ENCODE measurements at places on chromosomes 2 and 18. TPM values are rescaled to one million over a fixed set of nuclear protein-coding genes. Genes with fewer than 3 reads are reported as not detected.
A peak's percentile ranks its signal among the peaks of the same experiment; 100 is the strongest.

GRCh38 chr2:38284971-38285370 is 92.1 kb downstream of the ATL2 start:
- DNase-seq: no peak

DNA sequence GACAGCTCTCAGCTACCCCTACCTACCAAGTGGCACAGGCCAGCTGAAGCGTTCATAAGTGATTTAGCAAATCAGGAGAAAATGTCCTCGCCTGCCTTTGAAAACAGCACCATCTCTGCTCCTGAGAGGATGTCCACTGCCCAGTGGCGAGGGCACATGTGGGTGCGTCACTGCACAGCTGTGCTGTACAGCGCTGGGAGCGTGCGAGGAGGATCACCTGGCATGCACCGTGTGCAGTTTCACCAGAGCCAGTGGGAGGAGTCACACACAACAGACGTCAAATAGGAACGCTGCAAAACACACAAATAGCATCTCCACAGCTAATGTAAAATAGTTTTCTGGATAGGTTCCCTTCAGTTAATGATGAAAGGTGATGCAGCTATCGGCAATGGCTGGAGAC is 154.1 kb downstream of the HDAC4 start:
- no peak for DNase-seq

DNA sequence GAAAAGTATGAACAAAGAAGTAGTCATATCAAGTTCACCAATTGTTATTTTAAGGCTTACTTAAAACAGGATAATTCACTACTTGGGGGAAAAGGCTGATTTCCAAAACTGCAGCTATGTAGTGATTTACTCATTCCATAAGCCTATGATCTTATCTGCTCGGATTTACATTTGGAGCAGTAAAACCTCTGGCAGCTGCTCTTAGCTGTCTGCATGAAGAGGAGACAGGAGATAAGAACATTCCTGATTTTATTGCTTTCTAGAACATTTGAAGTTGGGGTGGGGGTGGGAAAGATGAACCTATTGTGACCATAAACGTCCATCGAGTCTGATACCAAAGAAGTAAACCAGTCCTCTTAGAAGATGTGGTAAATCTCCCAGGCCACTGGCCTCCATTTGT is 120.9 kb downstream of the MMADHC start:
- DNase-seq: no peak

GRCh38 chr2:135641156-135642068 is 100.2 kb upstream of the UBXN4 start:
- no peak for DNase-seq

DNA sequence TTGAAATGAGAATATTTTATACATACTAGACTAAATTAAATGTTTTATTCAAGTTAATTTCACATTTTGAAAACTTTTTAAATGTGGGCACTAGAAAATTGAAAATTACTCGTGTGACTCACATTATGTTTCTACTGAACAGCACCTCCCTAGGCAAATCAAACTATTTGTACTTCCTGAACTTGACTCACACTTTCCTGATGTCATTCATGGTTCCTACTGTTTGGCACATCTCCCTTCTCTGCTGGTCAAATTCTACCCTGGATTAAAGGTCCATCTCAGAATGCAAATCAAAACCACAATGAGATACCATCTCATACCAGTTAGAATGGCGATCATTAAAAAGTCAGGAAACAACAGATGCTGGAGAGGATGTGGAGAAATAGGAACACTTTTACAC is 16.7 kb downstream of the LHCGR start:
- DNase-seq: no peak

DNA sequence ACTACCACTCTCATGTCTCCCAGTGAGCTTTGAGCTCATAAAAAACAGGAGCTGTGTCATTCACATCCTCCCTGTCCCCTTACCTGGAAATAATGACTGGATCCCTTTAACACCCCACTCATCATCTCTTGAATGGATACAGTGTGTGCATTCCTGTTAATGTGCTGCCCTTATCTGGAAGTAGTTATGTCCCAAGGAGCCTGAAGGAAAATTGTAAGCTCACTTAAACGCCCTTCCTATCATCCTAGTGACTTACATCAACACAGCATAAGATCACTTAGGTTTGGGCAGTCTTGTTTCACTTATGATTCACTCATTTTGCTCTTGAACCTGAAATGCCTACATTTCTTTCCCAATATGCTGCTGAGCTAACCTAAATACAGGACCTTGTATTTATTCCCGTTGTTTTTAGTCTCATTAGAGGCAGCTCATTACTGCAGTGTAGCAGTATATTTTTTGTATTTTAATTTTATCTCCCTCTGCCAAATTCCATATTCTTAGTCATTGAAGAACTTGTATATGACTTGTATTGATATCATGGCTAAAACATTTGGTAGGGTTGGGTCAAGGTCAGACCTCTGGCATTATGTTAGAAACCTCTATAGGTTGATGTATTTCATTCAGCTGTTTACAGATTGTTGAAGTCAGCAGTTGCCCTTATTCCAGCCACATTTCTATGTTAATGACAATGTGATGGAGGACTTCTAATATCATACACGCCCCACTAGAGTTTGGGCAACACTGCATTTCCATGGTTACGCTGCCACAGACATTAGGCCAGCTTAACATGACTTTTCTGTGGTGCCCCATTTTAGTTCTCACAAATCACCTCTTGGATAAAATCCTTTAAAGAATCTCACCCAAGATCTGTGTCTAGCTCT is 72.9 kb downstream of the PKP4 start:
- no peak for DNase-seq

- no peak for DNase-seq
Observed at GRCh38 chr18:45730832-45731575, 7.0 kb downstream of the SLC14A1 start.

The MGAT4A gene
- 16.7 TPM for total RNA-seq

The XDH gene
- 3.9 TPM for total RNA-seq

The RAB12 gene
- 33.2 TPM for total RNA-seq

The CYP26B1 gene
- 1,322 TPM for total RNA-seq

DNA sequence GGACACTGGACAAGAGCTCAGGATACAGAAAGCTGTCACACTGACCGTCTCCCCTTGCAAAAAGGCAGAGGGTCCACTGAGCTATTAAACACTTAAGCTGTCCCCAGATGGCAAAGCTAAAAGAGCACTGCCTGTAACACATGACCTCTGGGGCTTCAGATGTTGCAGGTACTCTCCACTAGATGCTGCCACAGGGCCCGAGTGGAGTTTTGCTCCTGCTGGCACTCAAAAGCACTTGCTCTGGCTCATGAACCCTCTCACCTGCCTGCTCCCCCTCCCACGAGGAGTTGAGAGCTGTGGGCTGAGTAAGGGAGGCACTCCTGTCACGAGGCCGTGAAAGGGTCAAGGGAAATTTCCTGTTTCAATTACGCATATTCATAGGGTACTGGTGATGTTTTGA is 227.9 kb downstream of the PRKCE start:
- no peak for DNase-seq

GRCh38 chr2:202703091-202703490 is 68.3 kb downstream of the FAM117B start:
- DNase-seq: no peak

DNA sequence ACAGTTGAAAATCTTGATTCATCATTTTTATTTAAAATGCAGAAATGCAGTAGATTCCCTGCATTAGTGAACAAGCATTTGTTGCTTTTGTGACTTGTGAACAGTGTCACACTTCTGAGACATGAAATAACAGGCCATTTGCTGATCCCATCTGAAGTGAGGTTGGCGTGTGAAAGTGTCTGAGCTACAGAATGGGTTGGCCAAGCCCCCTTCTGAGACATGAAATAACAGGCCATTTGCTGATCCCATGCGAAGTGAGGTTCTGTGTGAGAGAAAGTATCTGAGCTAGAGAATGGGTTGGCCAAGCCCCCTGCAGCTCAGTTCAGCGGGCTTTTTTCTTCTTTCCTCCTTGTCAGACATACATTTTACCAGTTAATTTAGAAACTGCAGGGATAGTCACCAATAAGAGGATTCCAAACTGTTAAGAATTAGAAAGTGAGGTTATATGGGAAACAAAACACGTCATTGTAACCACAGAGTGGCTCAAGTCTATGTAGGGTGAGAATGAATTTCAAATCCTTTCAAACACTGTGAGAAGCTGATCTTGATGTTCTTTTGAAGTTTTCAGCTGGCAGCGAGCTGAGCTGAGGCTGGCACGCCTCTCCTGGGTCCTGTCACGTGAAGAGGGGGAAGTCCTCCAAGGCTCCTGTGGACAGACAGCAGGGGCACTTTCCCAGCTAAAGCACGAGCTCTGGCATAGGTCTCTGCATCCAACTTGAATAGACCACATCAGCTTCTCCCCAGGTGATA is 339.2 kb upstream of the SALL3 start:
- DNase-seq: no peak

- no peak for DNase-seq
Observed at GRCh38 chr2:213679894-213680293, 395.6 kb downstream of the SPAG16 start.

- DNase-seq: peak; percentile 70
Observed at GRCh38 chr2:84971510-84972206, 697 bp downstream of the KCMF1 start.

- DNase-seq: no peak
Observed at GRCh38 chr18:77046409-77046808, 86.2 kb downstream of the MBP start.

DNA sequence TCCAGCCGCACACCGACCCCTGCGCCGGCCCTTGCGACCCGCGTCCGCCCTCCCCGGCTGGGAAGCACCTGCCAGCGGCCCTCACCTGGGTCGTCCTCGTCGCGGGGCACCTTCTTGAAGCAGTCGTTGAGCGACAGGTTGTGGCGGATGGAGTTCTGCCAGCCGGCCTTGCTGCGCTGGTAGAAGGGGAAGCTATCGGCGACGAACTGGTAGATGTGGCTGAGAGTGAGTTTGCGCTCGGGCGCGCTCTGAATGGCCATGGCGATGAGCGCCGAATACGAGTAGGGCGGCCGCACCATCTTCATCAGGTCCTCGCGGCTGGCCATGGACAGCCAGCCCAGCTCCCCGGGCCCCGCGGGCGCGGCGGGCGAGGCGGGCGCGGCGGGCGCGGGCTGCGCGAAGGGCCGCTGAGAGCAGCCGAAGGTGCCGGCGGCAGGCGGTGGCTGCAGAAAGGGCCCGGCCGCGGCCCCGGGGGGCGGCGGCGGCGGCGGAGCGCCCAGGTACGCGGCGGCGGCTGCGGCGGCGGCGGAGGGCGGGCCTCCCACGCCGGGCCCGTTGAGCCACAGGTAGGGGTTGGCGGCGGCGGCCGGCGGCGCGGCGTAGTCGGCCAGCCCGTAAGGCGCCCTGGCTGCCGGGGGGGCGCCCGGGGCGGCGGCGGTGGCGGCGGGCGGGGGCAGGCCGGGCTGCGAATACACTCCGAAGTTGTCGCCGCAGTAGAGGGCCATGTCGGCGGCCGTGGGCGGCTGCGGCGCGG is 505 bp downstream of the FOXI3 start:
- DNase-seq: no peak

GRCh38 chr2:175048275-175048674 is 43.1 kb upstream of the CHN1 start:
- DNase-seq: no peak

DNA sequence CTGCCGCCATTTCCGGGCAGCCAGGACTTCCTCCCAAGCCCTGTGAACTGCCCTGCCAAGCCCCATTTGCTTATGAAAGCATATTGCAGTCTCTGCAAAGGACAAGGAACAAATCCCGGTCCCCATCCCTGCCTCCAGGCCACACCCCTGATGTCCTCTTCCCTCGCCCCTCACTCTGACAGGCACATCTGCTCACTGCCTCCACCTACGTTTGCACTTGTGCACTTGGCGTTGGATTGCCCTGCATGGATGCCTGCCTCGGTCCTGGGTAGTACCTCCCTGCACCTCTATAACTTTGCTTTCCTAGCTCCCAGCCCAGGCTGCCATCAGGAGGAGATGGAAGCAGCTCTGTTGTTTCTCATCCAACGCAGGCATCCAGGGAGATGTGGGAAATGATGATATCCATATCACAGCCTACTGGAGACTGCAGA is 19.6 kb upstream of the RPL31 start:
- no peak for DNase-seq

DNA sequence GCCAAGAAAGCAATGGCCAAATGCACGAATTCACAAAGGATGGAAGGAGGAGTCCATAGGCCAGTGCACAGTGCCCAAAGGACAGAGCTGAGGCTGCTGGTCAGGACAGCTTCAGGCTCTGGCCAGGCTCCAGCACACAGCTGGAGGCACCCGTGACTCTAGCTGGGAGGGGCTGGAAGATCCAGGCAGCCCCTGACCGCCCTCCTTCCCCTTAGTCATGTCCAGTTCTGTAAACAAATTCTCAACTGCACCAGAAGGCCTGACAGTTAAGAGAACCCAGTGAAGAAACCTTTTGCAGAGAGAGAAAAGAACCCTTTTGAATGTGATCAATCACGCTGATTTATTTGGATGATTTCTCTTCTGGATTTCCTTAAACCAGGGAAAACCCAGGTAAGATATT is 7.7 kb upstream of the YWHAQ start:
- no peak for DNase-seq

DNA sequence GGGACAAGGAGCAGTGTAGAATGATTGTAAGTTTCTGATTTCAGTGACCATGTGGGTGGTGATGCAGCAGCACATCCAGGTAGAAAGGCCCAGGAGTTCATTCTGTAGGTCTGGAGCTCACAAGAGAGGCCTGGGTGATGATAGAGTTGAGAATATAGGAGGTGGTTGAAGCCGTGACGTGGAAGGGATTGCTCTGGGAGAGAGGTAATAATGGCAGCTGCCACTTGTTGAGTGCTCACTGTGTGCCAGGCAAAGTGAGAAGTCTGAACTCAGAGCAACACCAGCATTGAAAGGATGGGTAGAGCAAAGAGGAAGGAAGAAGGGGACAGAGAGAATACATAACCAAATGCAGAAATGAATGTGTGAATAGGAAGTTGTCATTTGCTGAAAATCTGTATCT is 3.3 kb downstream of the TTLL4 start:
- no peak for DNase-seq

GRCh38 chr18:73791081-73791480 is 356.6 kb downstream of the FBXO15 start:
- DNase-seq: no peak

The TRMT61B gene
- 18.6 TPM for total RNA-seq

The DTYMK gene
- 36.5 TPM for total RNA-seq

DNA sequence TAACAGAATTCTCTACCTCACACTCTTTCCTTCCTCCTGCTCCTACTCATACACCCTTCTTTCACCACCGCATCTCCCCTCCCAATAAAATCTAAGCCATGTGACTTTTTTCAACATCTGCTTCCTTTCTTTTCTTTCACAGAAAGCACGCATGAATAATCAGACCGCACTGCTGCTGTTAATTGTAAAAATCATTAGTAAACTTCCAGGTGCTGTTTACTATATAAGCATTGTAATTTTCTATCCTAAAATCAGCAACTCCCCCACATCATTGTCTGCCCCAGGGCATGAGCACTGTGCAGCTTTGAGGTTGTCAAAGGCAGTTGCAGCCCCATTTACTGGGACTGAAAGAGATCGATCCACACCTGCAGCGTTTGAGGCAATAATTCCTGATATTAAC is 782.6 kb upstream of the ID2 start:
- no peak for DNase-seq

GRCh38 chr2:199962203-199962602 is 6.8 kb downstream of the MAIP1 start:
- no peak for DNase-seq

GRCh38 chr2:164065038-164065437 is 329.2 kb upstream of the FIGN start:
- no peak for DNase-seq

The TUBA4B gene
- total RNA-seq: not detected

GRCh38 chr2:44974064-44974715 is 32.7 kb downstream of the SIX3 start:
- DNase-seq: no peak

- DNase-seq: no peak
Observed at GRCh38 chr2:23219666-23220065, 165.3 kb upstream of the KLHL29 start.

GRCh38 chr2:241201445-241202267 is 13.2 kb downstream of the ANO7 start:
- no peak for DNase-seq

Measured in mesothelial cell of epicardium (in vitro differentiated cells).